ENCODE measurements at places on chromosomes 2 and 18.

- DNase-seq: no peak
Measured at GRCh38 chr2:50952596-50952995, 79.3 kb downstream of the NRXN1 start.

GRCh38 chr18:59460072-59460420 is 101.0 kb upstream of the LMAN1 start:
- no peak for DNase-seq

GRCh38 chr2:11719230-11719977 is 27.0 kb upstream of the LPIN1 start:
- DNase-seq: no peak

GRCh38 chr2:142462306-142462705 is 331.5 kb upstream of the LRP1B start:
- DNase-seq: no peak

DNA sequence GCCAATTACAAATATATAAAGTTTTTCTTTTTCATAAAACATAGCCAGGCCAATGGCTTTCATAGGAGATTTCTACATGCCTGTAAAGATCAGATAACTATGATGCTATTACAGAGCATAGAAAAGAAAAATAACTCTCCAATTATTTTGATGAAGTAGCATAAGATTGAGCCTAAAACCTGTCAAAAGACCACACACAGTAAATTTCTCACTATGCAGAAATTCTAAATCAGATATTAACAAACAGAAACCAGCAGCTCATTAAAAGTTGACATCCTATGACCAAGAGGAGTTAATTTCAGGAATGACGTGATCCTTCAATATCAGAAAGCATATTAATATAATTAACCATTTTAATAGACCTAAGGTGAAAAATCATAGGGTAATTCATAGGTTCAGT is 139.0 kb upstream of the PIEZO2 start:
- DNase-seq: no peak

Measured in H4 (cell line).